ENCODE measurements at places on chromosomes 7 and 10. TPM values are rescaled to one million over a fixed set of nuclear protein-coding genes. Genes with fewer than 3 reads are reported as not detected.

The TMEM26 gene
- total RNA-seq, result 0.75 TPM

The RADIL gene
- 7.7 TPM for total RNA-seq

- DNase-seq, result no peak
Observed at GRCh38 chr7:70006261-70006920, 408.1 kb downstream of the AUTS2 start.

GRCh38 chr7:158847451-158847866 is 8.9 kb upstream of the DYNC2I1 start:
- no peak for DNase-seq

The GUSB gene
- 33.8 TPM for total RNA-seq

The PPP1R17 gene
- 1.6 TPM for total RNA-seq

DNA sequence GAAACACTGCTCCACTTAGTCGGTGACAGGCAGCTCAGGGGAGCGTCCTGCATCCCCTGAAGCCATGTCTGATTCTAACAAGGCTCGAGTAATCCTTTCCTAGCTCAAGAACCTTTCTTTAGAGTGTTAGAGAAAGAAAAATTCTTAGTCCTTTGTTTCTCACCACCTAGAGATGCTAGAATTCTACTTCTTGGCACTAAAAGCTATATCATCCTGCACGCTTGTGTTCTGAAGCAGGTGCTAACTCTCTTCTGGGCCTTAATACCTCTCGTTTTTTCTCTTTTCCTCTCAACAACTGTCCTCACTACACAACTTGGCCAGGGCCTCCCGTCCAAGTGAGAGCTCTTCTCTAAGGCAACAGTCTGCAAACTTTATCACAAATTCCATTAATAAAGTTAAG is at the start of gene LYZL2:
LYZL2 (minus strand) TSS at position 101 of the 400 bp plus-strand sequence. CDS start 2,838 bp downstream, outside the sequence.
- DNase-seq, result no peak

The UCMA gene
- total RNA-seq, result not detected

The GATA3 gene
- 0.21 TPM for total RNA-seq

DNA sequence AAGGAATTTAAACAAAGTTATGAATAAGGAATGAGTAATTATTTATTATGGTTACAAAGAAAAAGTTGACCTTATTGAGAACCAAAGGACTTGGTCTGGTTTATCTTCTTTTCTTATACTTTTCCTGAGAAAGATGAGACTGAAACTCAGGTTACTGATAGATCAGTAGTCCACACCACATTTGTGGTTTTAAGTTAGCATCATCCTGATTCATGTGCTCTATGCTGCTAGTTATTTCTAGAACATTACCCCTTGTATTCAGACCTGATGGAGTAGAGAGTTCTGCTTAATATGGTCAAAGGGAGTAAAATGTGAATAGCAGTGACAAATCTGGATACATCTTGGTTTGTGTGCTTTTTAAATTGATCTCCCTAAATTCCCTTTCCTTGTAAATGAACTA is 63.8 kb downstream of the FOXP2 start:
- DNase-seq, result no peak

The MCMBP gene
- total RNA-seq, result 23.4 TPM

DNA sequence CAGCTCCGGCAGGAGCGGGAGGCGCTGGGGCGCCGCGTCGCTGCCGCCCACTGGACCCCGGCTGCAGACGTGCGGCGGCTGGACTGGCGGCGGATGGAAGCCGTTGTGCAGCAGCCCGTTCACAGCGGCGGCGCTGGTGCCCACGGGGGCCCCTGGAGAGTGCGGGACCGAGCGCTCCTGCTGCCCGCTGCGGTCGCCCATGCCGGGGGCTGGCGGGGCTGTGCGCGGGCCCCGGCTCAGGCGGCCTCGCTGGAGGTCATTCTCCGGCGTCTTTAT is 413 bp downstream of the PANK1 start:
- no peak for DNase-seq

DNA sequence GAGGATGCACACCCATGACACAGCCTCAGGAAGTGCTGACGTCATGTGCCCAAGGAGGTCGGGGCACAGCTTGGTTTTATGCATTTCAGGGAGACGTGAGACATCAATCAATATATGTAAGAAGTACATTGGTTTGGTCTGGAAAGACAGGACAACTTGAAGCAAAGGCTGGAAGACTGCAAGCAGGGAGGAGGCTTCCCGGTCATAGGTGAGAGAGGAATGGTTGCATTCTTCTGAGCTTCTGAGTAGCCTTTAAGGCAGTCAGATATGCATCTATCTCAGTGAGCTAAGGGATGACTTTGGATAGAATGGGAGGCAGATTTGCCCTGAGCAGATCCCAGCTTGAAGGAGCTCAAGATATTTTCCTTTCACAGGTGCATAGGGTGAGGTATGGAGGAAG is 349.5 kb downstream of the TYW1 start:
- DNase-seq, result no peak

The NYAP1 gene
- 59.1 TPM for total RNA-seq

DNA sequence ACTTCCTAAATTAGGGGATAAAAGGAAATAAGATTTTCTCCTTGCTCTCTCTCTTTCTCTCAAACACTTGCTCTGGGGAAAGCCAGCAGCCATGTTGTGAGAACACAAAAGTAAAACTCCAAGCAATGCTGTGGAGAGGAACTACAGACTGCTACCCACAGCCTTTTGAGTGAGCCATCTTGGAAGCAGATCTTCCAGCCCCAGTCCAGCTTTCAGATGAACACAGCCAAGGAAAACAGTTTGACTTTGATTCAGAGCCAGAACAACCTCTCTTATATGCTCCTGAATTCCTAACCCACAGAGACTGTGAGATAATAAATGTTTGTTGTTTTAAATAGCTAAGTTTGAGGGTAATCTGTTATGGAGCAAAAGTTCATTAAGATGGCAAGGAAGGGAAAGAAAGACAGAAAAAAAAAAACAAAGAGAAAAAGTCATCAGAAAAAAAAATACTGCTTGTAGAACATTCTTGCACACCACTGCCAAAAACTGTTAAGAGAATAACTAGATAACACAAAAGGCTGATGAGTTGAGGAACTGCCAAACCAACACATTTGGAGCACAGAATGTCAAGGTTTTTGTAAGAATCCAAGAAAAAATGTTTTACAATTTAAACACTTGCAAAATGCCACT is 20.9 kb upstream of the PRKAR2B start:
- DNase-seq, result no peak

The TEX47 gene
- not detected for total RNA-seq

GRCh38 chr10:22593636-22594198 is 120.7 kb downstream of the PIP4K2A start:
- no peak for DNase-seq

GRCh38 chr7:31067491-31067890 is 15.4 kb downstream of the ADCYAP1R1 start:
- DNase-seq, result no peak

- DNase-seq, result no peak
Observed at GRCh38 chr10:14603534-14604102, 171.1 kb downstream of the FAM107B start.

The ZNF804B gene
- total RNA-seq, result 4.3 TPM

GRCh38 chr10:123202506-123202905 is 48.3 kb downstream of the BUB3 start:
- DNase-seq, result no peak

Measured in dorsolateral prefrontal cortex (tissue), 122 donors.